ENCODE measurements at places on chromosomes 1 and 21. TPM values are rescaled to one million over a fixed set of nuclear protein-coding genes. Genes with fewer than 3 reads are reported as not detected.

DNA sequence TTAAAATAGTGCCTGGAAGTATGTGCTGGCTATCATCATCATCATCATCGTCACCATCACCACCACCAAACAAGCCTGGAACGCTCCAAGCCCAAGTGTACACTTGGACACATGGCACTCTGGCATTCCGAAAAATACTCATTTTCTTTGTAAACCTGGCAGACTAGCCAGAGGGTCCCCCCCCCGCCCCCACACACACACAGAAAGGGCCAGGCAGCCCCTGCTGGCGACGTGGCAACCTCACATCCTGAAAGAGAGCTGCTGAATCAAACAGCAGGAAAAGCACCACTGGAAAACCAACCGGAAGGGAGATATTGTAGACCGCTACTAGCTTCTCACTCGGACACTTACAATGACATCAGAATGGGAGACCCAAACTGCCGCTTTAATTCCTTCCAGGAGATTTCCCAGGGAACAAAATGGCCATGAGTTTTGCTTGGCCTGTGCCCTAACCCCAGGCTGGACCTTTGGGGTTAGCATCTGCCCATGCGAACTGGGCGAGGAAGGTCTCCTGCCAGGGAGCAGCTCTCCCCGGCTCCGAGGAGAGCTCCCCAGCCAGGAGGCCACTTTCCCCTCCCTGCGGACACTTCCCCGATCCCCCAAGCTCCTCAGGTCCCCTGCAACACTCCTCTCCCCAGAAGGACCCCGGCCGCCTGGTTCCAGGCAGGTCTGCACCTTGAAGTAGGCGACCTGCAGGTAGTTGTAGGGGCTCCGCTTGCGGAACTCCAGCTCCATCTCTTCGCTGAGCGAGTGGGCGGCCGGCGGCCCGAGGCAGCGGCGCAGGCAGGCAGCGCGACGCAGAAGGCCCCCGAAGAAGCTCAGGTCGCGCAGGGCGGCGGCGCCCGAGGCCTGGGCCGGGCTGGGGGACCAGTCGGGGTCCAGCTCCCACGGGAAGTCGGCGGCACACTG is 742 bp downstream of the P3H1 start:
- no peak for ATAC-seq

Gene PBX1
- total RNA-seq: 31.5 TPM

DNA sequence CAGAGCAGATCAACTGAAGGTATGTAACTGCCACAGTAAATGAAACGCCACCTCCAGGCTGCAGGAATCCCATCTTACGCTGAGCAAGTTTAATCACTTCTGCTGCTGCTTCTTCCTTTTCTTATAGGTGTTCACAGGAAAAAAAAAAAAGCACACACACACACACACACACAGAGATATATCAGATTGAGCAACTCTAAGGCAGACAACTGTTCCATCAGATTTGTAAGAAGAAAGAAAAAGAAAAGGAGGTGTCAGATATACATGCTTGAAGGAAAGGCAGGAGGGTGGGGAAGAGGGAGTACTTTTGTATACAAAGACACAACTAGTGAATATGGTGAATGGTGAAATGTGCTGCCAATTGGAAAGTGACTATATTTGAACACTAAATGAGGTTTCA is 28.6 kb downstream of the DSTYK start:
- ATAC-seq: no peak

GRCh38 chr21:45887120-45887611 is 94.4 kb upstream of the COL6A1 start:
- ATAC-seq: peak; percentile 25

GRCh38 chr1:39569034-39569433 is 7.6 kb downstream of the PABPC4 start:
- ATAC-seq: no peak

- ATAC-seq: no peak
Observed at GRCh38 chr21:46069719-46070279, 28.1 kb upstream of the COL6A2 start.

GRCh38 chr1:90964444-90965035 is 57.3 kb downstream of the ZNF644 start:
- ATAC-seq: no peak

DNA sequence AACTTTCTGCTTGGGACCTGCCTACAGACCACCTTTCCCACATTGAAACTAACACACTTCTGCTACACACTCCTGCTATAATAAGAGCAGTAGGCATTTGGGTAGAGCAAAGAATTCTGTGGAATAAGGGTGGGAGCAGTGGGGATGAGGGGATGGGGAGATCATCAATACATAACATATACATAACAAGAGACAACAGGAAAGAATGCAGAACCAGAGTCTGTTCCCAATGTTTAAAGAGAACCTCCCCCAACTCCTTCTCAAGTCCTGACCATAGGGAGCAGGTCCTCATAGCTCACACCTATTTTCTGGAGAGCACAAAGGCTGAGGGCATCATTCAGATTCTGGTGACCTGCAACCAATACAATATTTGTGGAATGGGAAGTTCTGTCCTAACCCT is 121.6 kb upstream of the BARHL2 start:
- no peak for ATAC-seq

DNA sequence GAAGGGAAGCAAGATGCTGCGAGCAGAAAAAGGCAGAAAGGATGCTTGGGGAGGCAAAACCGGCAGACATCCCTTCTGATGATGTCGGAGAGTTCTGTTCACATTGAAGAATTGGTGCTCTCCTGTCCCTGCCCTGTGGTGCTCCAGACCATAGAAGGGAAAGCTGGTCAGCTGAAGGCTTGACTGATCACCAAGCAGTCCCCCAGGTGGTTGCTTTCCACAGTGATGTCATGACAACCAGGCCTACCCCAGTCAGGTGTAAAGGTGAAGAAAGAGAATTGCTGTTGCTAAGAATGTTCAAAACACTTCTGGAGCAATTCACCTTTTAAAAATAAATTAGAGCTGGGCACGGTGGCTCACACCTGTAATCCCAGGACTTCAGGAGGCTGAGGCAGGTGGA is 59.5 kb downstream of the OPTC start:
- ATAC-seq: no peak

Gene CSMD2
- 0.08 TPM for total RNA-seq

- ATAC-seq: no peak
Observed at GRCh38 chr21:24375201-24375600, 1232.1 kb downstream of the MRPL39 start.

Gene MMP23B
- 0.92 TPM for total RNA-seq

GRCh38 chr1:36284061-36284460 is 22.1 kb upstream of the SH3D21 start:
- ATAC-seq: no peak

DNA sequence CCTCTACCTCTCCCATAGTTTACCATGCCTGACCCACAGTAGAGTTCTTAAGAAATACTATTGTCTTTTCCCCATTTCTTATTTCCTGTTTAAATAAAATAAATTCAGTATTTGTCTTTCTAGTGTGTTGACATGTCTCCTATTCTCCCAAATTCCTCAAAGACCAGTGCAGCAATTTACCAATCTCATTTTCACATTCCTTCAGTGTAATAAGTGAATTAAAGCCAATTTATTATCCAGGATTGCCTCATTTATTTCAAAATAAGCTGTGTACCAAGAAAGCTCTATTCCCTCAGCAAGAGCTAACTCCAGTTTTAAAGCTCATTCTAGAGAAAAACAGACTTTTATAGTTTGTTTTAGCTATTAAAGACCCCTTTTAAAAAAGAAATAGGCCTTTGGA is 49.9 kb downstream of the DISC1 start:
- no peak for ATAC-seq

Gene WDR64
- not detected for total RNA-seq

- ATAC-seq: no peak
Observed at GRCh38 chr1:112307930-112308591, 88.0 kb upstream of the CTTNBP2NL start.

Gene SELL
- total RNA-seq: 1.0 TPM

- peak; percentile 45 for ATAC-seq
Observed at GRCh38 chr1:109793486-109794318, 30.0 kb upstream of the EPS8L3 start.

DNA sequence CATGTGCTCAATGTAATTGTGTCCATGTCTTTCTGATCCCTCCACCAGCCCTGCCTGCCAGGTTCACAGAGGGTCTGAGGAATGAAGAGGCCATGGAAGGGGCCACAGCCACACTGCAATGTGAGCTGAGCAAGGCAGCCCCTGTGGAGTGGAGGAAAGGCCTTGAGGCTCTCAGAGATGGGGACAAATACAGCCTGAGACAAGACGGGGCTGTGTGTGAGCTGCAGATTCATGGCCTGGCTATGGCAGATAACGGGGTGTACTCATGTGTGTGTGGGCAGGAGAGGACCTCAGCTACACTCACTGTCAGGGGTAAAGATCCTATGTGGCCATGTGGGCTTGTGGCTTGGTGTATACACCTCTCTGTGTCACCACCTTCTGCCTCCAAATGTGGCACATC is 91.4 kb downstream of the OBSCN start:
- ATAC-seq: no peak

GRCh38 chr1:183195142-183195574 is 9.1 kb downstream of the LAMC2 start:
- ATAC-seq: no peak

Gene TMEM50A
- total RNA-seq: 66.2 TPM

DNA sequence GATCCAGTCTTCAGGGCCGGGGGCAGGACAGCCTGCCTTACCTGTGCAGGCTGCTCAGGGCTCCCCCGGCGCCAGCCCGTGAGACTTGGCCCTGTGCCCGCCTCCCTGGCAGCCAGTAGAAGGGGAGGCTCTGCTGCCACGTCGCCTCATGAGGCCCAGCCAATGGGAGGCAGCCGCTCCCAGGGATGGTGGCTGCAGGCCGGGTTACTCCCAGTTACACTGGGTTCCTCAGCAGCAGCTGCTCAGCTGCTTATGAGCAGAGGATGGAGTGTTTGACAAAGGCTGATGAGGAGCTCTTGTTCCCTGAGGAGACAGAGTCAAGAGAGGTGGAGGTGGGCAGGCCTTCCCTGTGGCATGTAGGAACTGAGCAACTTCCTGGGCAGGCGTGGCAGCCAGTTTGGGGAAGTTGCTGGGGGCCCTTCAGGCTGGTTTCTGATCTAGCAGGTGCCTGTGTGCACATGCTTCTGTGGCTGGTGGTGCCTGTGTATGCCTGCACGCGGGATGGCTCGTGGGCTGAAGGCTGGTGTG is 5.5 kb downstream of the MFSD2A start:
- ATAC-seq: peak; percentile 80

All from esophagus mucosa (tissue), 1 donor.